Activated gamma-delta T cell (primary cell): ENCODE measurements at places on chromosomes 2 and 18.

- DNase-seq: no peak
Measured at GRCh38 chr2:67881816-67882215, 181.0 kb downstream of the C1D start.

GRCh38 chr2:230738391-230738811, 25.8 kb downstream of the CAB39 start:
- no peak for DNase-seq

GRCh38 chr2:111201214-111201613, 80.5 kb downstream of the BCL2L11 start:
- DNase-seq: no peak

GRCh38 chr18:10783941-10784340, 258.1 kb downstream of the NAPG start:
- no peak for DNase-seq

DNA sequence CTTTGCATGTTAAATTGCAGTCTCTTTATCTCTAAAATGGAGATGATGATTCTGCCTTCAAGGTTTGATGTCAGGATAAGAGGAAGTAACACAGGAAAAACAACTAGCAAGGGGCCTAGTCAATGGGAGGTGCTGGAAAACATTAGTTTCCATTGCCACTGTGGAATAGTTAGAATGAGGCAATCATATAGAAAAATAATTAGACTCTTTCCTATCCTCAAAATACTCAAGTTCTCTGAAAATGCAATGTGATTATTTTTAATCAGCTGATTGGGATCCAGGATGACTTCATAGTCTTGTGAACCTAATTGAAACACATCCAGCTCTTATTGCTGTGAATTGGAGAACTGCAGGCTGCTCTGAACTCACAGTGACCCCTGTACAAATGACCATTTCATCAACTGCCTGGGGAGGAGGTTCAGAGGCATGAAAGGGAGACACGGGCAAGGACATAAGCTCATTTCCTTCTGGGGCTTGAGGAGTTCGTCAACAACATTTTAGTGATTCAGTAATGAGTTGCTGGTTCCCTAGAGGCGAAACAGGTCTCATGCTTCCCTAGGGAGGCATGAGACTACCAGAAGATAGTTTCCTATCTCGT, 422.5 kb downstream of the LPIN1 start:
- DNase-seq: no peak

DNA sequence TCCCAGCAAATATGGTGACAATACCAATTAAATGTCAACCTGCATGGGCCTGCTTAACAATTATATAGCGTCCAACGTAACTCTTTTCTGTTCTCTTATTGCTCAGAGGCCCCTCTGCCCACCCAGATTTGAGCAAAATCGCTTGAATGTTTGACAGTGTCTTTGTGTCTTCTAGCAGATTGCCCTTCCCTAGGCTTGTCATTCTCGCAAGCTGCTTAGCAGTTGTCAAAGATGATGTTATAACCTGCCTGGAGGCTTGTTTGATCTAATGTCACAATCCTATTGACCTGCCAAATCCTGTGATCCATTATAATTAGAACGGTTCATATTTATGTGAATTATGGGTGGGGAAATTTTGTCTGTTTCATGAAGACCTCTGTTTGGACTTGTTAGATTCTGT, 108.8 kb downstream of the FARSB start:
- no peak for DNase-seq

- DNase-seq: no peak
Measured at GRCh38 chr2:122652670-122653069, 897.2 kb downstream of the TSN start.

DNA sequence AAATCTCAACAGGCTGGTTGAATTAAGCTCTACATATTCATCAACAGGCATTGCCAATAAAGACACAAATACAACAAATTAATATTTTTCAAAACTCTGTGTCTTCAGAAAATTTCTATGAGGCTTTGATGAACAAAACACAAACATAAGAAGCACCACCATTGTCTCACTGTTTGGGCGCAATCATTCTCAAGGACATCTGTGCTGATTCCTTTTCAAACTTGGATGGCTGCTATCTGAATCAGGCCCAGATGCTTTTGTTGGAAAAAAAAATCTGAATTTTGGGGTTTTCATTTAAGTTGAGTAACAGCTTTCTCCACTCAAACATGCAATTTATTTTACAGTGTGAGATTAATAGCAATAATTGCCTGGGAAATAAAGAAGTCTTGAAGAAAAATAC, 173.8 kb downstream of the NRXN1 start:
- DNase-seq: no peak

- no peak for DNase-seq
Measured at GRCh38 chr2:31729442-31730092, 148.8 kb upstream of the SRD5A2 start.
